ENCODE measurements at places on chromosomes 11 and 22.
A peak's percentile ranks its signal among the peaks of the same experiment; 100 is the strongest.

DNA sequence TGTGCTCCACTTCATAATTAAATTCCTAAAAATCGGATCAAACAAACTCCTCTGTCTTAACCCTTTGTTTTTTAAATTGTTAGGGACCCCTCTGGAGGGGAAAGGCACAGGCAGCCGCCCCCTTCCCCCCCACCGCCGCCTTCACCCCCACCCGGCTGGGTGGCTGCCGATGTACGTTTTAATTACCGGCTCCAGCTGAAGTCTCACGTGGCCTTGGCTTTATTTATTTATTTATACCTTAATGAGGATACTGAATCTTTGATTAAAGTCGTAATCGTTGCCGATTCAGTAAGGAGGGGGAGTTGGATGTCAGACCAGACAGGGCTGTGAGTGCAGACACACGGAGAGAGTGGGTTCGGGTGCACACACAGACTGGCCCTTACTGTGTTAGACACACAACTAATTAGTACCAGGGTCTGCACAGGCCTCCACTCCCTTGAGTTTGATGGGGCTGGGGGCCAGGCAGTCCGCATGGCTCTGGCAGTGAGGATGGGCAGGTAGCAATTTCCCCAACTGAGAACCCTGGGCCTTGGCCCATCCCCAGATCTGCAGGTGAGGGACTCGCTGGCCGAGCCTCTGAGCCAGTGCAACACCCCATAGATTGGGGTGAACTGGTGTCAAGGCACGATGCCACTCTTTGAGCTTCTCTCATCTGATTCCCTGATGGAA is 51.3 kb upstream of the NNMT start:
- no peak for DNase-seq

- DNase-seq: no peak
These were observed 2.3 kb downstream of the SIK2 start for GRCh38 chr11:111604392-111605009.

GRCh38 chr11:27610280-27610679 is 90.0 kb downstream of the BDNF start:
- no peak for DNase-seq

DNA sequence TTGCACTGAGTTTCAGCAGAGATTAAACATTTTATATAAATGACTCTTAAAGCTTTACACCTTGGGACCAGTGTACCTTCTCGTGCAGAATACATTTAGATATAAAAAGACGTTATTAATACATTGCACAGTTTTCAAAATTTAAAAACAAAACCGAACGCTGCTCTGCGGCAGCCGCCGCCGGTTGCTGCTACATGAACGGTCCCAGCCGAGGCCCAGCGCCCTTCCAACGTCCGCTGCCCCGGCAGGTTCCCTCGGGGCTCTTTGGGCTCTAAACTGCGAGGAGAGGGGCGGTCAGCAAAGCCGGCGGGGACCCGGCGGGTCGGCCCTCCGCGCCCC is 2.0 kb downstream of the CDKN1C start:
- no peak for DNase-seq

DNA sequence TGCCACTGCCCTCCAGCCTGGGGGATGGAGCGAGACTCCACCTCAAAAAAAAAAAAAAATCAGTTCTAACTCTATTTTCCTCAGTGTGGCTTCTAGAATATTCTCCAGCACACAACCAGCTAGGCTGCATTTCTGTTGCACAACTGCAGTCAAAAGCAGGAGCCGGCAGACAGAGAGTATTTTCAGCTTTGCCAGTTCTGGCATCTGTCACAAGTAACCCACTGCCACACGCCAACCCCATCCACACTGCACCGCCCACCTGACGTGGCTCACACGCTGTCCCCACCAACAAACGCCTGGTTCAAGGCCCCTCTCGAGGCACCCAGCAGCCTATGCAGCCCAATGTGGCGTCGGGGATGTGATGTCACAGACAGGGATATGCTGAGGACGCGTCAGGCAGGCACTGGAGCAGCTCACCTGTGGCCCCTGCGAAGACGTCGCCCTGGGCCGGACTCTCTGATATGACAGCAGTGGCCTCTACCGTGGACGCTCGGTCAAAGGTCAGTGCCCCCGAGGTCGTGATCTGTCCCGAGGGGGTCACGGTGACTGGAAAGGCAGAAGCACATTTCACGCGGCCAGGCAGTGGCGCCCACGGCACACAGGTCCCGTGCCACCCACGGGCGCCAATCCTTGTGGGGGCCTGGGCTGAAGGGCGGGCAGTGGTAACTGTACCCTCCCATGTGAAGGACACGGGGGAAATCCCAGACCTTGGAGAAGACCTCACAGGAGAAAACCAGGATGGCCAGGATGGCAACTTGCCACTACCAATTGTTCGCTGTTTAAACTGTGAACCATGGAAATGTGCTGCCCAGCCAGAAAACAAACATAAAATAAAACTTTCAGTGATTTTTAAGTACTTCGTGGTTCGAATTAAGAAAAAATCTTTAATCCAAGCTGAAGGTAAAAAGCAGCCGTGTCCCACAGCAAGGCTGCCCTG is 15.5 kb downstream of the DEAF1 start:
- DNase-seq: no peak

GRCh38 chr22:38415561-38416321 is 39.3 kb downstream of the KCNJ4 start:
- DNase-seq: no peak

- DNase-seq: peak; percentile 15
These were observed 11.6 kb downstream of the NEAT1 start for GRCh38 chr11:65434057-65434666.

- no peak for DNase-seq
These were observed 557 bp downstream of the MOV10L1 start for GRCh38 chr22:50090412-50090714.

DNA sequence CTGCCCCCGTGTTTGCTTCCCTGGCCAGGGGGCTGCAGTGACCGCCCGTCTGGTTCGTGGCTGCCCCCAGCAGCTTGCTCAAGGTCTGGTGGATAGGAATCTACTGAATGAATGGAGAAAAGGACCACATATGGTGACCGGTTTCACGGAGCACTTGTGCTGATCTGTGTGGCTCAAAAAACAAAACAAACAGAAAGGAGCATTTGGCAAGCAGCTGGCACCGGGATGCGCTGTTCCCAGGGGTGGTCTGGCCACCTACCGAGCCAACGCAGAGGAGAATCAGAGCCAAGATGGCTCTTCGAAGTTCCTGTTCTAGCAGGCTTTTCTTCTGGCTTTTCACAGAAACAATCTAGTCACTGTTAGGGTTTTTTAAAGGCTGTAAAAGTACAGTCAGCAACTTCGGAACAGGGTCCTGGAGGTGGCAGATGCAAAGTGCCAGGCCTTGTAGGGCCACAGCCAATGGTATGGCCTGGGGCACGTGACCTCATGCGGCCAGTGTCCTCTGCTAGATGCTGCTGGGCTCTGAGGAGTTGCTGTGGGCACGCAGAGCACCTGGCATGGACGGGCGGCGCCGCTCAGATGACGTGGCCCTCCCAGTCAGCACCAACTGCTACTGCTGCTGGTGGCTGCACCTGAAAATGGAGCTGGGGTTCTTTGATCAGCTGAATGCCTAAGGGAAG is 27.3 kb upstream of the PACSIN2 start:
- peak; percentile 77 for DNase-seq

- peak; percentile 68 for DNase-seq
These were observed 30.5 kb downstream of the ARAP1 start for GRCh38 chr11:72721689-72722049.

- DNase-seq: no peak
These were observed 220.4 kb upstream of the RAG2 start for GRCh38 chr11:36818410-36818809.

- no peak for DNase-seq
These were observed 1.1 kb upstream of the SAMM50 start for GRCh38 chr22:43953988-43954785.

- DNase-seq: no peak
These were observed 8.0 kb downstream of the PHLDB1 start for GRCh38 chr11:118615282-118615975.

DNA sequence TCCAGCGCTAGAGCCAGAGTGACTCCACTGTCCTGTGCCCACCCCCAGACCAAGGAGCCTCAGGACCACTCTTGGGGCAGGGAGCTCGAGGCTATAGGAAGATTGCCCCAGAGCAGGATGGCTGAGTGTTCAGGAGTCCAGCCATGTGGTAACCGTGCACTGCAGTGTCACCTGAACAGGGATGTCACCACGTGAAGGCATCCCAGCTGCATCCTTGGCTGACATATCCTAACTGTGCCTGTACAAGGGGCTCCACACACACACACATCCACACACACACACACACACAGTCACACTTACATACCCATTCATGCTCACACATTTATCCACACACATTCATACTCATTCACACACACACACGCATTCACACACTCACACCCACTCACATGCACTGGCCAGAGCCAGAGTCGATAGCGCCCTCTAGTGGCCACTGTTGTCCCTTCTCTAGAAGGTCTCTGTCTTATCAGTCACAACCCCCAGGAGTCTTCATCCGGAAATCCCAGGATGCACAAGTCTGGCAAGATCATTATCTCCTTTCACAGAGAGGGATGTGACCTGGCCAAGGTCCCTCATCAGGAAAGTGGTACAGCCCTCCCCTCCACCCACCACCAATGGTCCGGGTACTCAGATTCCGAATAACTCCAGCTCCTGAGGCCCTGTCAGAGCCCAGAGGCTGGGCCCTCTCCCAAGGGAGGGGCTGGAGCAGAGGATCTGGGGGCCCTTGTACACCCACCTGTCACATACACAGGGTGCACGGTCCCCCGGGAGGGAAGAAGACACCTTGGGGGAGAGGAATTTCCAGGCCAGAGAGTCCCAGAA is 55.1 kb downstream of the IGLL5 start:
- DNase-seq: no peak

DNA sequence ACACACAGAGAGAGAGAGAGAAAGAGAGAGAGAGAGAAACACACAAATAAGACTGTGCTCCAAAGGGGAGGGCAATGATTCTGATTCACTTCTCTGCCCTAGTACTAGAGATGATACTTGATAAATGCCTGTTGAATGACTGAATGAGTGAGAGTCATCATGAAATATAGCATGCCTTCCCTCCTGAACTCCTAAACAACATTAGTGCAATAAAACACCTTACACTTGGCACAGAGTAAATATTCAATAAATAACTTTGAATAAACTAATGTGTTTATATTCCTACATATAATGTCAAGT is 511.2 kb upstream of the RAG2 start:
- DNase-seq: no peak

GRCh38 chr22:37329238-37330140 is 47.2 kb downstream of the CYTH4 start:
- DNase-seq: no peak

GRCh38 chr11:63586451-63587166 is 23.4 kb upstream of the PLAAT2 start:
- DNase-seq: no peak

DNA sequence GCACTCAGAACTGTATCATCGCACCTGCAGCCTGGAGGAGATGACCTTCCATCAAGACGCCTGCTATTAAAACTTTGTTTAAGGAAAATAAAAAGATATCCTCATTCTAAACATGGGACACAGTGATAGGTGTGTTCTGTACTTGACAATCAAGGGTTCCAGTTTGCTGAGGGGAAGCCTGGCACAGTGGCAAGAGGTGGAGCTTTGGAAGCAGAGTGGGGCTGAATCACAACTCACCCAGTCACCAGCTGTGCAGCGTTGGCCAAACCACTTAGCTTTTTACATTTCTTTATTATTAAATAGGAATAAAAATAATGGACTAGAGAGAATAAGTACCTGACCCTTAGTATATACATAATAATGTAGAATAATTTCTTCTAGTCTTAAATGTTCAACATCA is 220.7 kb downstream of the TENM4 start:
- no peak for DNase-seq

DNA sequence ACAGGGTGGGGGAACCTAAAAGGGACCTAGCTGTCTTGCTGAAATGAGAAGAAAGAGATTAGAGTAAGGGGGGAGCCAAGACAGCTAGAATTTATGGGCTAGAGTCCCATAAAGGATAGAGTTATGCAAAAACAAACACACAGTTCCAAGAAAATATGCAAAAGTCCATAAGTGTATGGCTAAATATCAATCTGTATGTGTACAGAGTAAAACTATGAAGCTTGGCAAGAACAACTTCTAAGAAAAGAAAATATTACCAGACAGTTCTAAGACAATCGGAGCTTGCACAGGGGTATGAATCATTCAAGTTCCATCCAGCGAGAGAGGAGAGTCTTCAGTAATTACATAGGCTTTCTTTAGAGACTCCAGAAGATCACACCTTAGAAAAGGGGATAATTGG is 41.8 kb downstream of the GDPD4 start:
- no peak for DNase-seq

- DNase-seq: no peak
These were observed 9.4 kb downstream of the MMP7 start for GRCh38 chr11:102521121-102521520.

- no peak for DNase-seq
These were observed 34.1 kb upstream of the WNT7B start for GRCh38 chr22:46010951-46011626.

GRCh38 chr22:44698531-44699421 is 3.2 kb upstream of the PRR5 start:
- DNase-seq: peak; percentile 60

GRCh38 chr22:49208768-49209252 is 618.9 kb downstream of the BRD1 start:
- no peak for DNase-seq

DNA sequence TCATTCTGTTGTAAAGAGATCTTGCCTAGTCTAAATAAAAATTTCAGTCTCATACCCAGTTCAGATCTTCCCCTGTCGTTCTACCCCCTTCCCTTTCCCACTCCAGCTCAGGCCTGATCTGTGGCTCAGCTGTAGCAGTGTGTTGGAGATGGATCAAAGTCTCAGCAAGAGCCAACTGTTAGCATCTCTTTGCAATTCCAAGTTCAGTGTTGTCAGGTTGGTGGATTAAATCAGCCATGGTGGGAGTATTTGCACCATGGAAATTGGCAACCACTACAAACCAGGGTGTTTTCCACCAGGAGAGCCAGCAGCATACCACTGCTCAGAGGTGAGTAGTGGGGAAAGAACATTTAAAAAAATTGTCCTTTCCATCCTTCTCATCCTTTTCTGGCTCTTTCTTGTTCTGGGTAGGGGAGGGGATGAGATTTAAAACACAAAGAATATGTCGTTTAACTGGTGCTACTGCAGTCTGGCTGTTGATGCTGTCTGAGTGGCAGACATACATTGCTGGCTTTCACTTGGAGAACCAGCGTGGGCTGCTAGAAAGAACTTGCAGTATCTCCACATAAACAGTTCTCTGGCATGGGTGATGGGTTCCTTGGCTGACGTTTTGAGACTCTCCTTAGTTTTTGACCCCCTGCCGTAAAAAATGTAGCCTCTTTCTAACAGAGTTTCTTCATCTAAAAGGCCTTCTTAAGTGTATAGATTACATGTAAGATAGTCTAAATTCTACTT is 514.1 kb downstream of the RAB38 start:
- DNase-seq: no peak

DNA sequence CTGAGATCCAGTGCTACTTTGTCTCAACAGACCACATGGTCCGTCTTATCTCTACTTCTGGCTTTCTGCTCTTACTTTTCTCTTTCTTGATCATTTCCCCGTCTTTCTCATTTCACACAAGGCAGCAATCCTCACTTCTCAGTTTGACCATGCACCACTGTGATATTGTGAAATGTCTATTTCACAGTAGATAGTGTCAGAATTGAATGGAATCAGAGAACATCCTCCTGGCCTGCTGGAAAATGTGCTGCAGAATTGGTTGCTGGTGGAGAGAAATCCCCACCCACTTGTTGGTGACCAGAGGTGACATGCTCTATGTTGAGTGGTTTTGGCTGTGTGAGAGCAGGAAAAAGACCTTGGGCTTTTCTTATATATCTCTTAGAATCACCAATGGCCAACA is 57.8 kb upstream of the RCN1 start:
- no peak for DNase-seq

GRCh38 chr11:61057615-61058014 is 44.7 kb upstream of the CD5 start:
- DNase-seq: no peak

GRCh38 chr11:18522388-18522787 is 4.4 kb downstream of the TSG101 start:
- DNase-seq: no peak
